Progenitor cell of endocrine pancreas (in vitro differentiated cells): ENCODE measurements at places on chromosomes 11 and 22. TPM values are rescaled to one million over a fixed set of nuclear protein-coding genes. Genes with fewer than 3 reads are reported as not detected.

- H3K27ac ChIP-seq: no peak overlapping the region
- DNase-seq: no peak
- no peaks in the 10 kb centered on the region for H3K36me3 ChIP-seq
- peaks cover 36% of the 10 kb centered on the region for H3K27me3 ChIP-seq
Observed at GRCh38 chr22:36928196-36928595, 14.8 kb downstream of the CSF2RB start.

DNA sequence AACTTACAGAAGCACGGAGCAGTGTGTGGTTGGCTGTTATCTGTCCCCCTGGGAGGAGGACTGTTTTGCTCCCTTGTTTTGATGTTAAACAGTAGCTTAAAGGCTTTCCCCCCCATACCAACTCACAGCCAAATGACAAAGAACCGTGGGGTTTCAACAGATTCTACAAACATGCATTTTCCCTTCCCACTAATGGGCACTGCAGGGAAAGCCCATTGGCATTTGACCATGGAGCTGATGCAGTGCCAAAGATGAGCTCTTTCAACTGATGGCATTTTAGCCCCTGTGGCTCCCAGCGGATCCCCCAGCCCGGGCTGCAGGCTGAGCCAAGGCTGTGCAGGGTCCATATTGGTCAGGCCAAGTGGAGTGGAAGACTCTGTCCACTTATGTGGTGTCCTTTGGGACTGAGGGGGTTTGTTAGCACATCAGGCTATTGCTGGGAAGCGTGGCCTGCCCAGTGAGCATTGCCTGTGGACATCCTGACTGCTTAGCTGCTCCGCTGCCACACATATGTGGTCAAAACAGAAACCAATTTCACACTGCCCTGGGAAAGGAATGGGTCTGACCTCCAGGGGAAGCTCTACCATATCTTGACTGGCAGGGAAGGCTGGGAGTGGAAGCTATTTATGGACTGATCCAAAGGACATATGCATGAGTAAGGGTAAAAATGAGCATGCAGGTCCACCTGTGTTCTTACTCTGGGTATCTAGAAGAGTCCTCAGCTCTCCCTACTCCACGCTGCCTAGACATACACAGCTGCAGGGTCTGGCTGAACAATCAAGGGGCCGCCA lies 116.4 kb upstream of the PARVA start:
- peaks cover 12% of the 10 kb centered on the region for H3K4me1 ChIP-seq
- no peaks in the 10 kb centered on the region for H3K27me3 ChIP-seq
- H3K36me3 ChIP-seq: no peaks in the 10 kb centered on the region
- no peak overlapping the region for H3K4me3 ChIP-seq
- no peak for DNase-seq

DNA sequence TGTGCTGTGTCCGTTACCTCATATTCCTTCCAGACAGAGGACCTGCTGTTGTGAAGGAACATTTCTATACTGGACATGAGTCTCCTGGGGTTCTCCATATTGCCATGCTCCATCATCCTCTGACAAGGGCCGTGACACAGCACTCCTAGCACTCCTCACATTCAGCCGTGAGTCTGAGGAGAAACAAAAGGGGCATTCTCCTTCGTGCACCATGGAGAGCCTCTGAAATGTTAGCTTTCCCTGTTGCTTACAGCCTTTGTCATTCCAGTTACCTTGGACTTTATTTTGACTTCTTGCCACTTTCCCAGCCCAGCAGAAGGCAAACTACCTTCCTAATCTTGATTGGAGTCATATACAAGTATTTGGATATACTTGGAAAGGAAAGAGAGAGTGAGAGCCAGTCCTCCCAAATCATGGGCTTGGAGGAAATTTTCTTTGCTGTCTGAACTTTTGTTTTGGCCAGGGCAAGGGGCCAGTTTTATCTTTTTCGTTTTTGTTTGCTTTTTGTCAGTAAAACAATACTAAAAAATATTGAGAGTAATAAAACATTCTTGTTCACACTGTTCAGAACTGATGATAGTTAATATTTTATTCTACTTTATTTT lies 29.1 kb upstream of the TECTA start:
- peaks cover 38% of the 10 kb centered on the region for H3K4me1 ChIP-seq
- H3K36me3 ChIP-seq: peaks cover 18% of the 10 kb centered on the region
- no peaks in the 10 kb centered on the region for H3K27me3 ChIP-seq
- no peak overlapping the region for H3K4me3 ChIP-seq

The IGLL1 gene
- total RNA-seq: not detected in 2 replicates

- H3K4me1 ChIP-seq: peaks cover 9% of the 10 kb centered on the region
- DNase-seq: no peak
- peaks cover 27% of the 10 kb centered on the region for H3K36me3 ChIP-seq
- H3K27me3 ChIP-seq: no peaks in the 10 kb centered on the region
- peak overlapping the region; percentile 81 for H3K27ac ChIP-seq
Observed at GRCh38 chr22:33328789-33329296, 270.7 kb upstream of the SYN3 start.

The IRF7 gene
- 8.7 and 12.6 TPM in 2 replicates for total RNA-seq

GRCh38 chr11:69572233-69572860 lies 68.6 kb upstream of the CCND1 start:
- DNase-seq: no peak
- no peaks in the 10 kb centered on the region for H3K36me3 ChIP-seq
- peaks cover 11% of the 10 kb centered on the region for H3K27me3 ChIP-seq
- H3K4me3 ChIP-seq: no peak overlapping the region

DNA sequence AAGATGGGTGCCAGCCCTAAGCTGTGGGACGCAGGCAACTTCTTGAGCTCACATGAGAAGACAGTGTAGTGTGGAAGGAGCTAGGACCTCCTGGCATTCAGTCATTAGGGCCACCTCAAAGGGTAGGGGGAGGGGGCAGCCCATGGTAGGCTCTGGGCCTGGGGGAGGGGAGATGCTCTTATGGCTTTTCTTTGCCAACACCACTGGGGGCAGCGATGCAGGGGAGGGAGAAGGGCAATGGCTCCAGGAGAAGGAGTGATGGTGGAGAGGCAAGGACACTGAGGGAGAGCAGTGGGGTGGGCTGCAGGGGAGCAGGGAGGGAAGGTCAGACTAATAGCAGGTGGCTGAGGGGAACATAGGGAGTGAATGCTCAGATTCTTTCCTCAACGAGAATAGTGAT lies 63.3 kb upstream of the SUSD2 start:
- H3K4me1 ChIP-seq: peaks cover 6% of the 10 kb centered on the region
- no peak overlapping the region for H3K27ac ChIP-seq
- peaks cover 12% of the 10 kb centered on the region for H3K36me3 ChIP-seq
- DNase-seq: no peak
- no peaks in the 10 kb centered on the region for H3K27me3 ChIP-seq
